Pulmonary artery endothelial cell (primary cell): ENCODE measurements at places on chromosomes 5 and 9. TPM values are rescaled to one million over a fixed set of nuclear protein-coding genes. Genes with fewer than 3 reads are reported as not detected.

The SPINK13 gene
- not detected in 2 replicates for total RNA-seq

The TRIM7 gene
- total RNA-seq, result 15.5 and 16.9 TPM in 2 replicates

The SYK gene
- 0.07 TPM in 1 of 2 replicates, not detected in the other for total RNA-seq

The BHMT gene
- total RNA-seq, result not detected in 2 replicates

The SMIM33 gene
- total RNA-seq, result under 0.01 TPM in 1 of 2 replicates, not detected in the other

The FAM221B gene
- total RNA-seq, result not detected in 2 replicates

The IFNA13 gene
- not detected in 2 replicates for total RNA-seq

The NKD2 gene
- 0.13 TPM in 1 of 2 replicates, not detected in the other for total RNA-seq

The MYOT gene
- total RNA-seq, result not detected in 2 replicates

The HK3 gene
- under 0.01 and 0.04 TPM in 2 replicates for total RNA-seq

The TTC23L gene
- under 0.01 and 0.04 TPM in 2 replicates for total RNA-seq

The CACNA1B gene
- total RNA-seq, result 0.07 TPM in 2 replicates

The MYMK gene
- not detected in 2 replicates for total RNA-seq

The RAPGEF6 gene
- 21.4 and 23.8 TPM in 2 replicates for total RNA-seq

The FAXDC2 gene
- 1.5 and 5.0 TPM in 2 replicates for total RNA-seq

The IFNB1 gene
- total RNA-seq, result not detected in 2 replicates

The KIF27 gene
- total RNA-seq, result 2.3 and 2.7 TPM in 2 replicates

The SPATA31E1 gene
- not detected in 2 replicates for total RNA-seq

The IFNA4 gene
- total RNA-seq, result not detected in 2 replicates

The PCDHGC4 gene
- total RNA-seq, result 0.40 and 0.95 TPM in 2 replicates

The PCDHB13 gene
- total RNA-seq, result 0.33 and 0.99 TPM in 2 replicates

The GRIA1 gene
- total RNA-seq, result not detected in 2 replicates
